CD8-positive, alpha-beta memory T cell (primary cell): ENCODE measurements at places on chromosomes 12 and 14. TPM values are rescaled to one million over a fixed set of nuclear protein-coding genes. Genes with fewer than 3 reads are reported as not detected.

GRCh38 chr14:58882577-58883018 lies 244.8 kb downstream of the DACT1 start:
- no peak for DNase-seq

DNA sequence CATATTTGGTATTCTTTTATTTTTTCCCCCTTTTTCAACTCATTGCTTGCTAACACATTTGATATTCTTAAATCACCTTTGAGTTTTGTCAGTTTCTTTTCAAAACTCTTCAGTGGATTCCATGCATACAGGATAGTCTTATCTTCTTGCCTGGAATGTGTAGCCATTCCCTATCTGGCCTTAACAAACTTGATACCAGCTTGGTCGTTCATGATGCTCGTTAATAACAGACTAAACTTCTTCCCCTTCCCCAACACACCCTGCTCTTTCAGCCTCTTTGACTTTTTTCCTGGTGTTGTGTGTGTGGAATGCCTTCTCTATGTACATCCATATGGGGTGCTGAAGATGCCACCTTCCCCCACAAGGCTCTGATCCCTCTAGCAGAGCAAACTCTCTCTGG lies 17.7 kb upstream of the CALM1 start:
- DNase-seq: no peak

DNA sequence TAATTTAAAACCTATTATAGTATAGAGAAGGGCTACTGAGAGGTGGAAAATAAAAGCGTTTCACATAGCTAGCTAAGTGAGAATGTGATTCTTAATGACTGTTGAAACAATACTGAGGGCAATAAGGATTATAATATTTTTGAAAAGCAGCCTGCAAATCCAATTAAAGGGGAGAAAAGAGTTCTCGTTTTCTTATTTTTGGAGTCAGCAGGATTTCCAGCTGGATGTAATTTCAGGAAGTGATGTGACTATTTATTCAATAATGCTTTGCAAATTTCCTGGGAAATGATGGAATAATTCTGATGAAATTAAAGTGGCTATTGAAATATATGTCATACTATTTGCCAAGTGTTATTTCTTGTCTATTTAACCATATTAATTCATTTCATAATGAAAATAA lies 279.1 kb downstream of the AEBP2 start:
- DNase-seq: no peak

DNA sequence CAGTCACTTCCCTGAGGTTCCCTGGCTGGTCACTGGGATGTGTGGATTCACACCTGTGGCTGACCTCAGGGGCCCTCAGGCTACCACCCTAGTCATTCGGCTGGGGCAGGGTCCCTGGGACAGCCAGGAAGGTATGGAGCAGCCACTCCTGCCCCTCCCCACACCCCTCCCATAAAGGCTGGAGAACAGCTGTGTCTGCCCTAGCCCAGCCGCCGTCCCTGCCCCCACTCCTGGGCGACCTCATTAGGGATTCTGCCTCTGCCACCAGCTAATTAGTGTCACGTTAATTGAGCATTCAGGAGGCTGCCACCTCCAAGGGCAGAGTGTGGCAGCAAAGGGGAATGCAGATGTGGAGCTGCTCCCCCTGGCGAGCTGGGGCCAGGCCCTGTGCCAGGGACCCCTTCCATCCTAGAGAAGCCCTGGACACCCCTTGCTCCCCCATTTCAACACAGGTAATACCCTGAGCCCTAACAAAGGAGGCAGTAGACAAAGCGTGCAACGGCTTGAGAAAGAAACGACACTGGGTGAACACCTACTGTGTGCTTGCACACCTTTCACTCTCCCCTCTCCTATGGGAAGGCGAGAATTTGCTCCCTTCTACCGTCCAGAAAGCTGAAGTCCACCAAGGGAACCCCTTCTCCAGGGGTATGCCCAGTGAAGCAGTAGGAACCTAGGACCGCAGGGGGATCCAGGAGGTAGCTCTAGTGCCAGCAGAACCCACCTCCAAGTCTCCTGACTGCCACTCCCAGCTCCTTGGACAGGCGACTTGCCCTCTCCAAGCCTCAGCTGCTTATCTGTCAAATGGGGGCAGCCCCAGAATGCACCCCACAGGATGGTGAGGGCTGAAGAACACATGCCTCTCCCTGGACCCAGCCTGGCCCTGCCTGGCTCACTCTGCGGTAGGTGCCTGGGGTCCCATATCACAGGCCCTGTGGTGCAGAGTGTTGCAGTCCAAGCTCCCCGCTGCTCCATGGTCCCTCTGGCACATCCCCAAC lies 45.1 kb downstream of the FAM222A start:
- no peak for DNase-seq

GRCh38 chr14:104428333-104428851 lies 151.2 kb upstream of the C14orf180 start:
- no peak for DNase-seq

DNA sequence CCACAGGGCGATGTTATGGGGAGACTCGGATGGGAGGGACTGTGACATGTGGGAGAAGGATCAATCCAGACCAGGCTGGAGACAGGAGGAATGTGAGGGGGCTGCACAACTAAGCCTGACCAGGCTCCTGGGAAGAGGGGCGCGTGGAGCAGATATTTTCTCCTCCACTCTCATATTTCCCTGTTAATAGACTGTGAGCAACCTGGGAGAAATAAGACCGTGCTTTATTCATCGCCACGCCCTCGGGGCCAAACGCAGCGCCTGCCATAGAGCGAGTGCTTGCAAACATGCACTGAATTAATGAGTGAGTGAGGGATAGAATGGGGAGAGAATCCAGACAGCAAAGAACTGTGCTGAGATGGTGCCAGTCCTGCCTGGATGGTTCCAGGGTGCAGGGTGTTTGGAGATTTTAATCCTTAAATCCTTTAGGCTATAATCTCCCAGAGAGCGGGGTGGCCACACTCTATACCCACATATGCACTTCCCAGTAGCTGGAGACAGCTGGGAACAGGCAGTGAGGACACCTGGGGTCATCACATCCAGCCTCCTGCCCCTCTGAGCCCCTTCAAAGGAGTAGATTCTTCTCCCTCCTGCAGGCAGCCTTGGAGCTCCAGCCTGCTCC lies 13.6 kb upstream of the FAIM2 start:
- no peak for DNase-seq

GRCh38 chr12:109331301-109331952 lies 16.3 kb upstream of the MYO1H start:
- DNase-seq: no peak

GRCh38 chr14:104282332-104283196 lies 144.2 kb downstream of the KIF26A start:
- DNase-seq: no peak

DNA sequence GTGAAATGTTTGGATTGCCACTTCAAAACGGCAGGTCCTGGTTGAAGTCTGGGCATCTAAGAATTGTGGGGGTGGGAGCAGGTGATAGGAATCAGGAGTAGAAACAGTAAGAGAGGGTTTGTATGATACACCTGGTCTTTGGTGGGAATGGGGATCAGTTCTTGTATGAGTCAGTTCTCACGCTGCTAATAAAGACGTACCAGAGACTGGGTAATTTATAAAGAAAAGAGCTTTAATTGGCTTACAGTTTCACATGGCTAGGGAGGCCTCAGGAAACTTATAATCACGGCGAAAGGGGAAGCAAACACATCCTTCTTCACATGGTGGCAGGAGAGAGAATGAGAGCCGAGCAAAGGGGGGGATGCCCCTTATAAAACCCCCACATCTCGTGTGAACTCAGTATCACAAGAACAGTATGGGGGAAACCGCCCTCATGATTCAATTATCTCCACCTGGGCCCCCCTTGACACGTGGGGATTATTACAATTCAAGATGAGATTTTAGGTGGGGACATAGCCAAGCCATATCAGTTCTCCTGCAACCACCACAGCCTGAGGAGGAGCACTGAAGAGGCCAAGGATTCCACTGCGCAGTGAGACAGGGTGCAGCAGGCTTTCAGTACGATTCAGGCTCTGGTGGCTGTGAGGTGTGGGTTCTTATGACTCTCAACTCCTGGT lies 52.1 kb downstream of the DRAM1 start:
- DNase-seq: no peak

DNA sequence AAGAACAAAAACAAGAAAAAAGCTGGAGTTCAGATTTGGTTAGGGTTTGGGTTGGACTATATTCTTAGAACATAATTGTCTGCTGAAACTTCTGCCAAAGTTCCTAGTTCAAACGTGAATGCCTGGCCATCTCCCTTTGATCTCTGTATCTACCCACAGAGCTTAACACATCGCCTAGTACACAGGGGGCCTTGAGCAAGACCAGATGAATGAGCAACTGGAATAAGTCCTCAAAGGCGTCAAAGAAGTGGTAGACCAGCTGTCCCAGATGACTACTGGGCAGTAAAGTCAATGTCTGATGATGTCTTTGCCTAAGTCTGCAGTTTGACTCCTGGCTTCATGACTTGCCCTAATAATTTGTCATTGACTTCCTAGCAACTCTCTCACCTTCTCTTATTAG lies 13.9 kb upstream of the STAB2 start:
- no peak for DNase-seq

- no peak for DNase-seq
Measured at GRCh38 chr12:77401064-77401769, 335.8 kb upstream of the E2F7 start.

DNA sequence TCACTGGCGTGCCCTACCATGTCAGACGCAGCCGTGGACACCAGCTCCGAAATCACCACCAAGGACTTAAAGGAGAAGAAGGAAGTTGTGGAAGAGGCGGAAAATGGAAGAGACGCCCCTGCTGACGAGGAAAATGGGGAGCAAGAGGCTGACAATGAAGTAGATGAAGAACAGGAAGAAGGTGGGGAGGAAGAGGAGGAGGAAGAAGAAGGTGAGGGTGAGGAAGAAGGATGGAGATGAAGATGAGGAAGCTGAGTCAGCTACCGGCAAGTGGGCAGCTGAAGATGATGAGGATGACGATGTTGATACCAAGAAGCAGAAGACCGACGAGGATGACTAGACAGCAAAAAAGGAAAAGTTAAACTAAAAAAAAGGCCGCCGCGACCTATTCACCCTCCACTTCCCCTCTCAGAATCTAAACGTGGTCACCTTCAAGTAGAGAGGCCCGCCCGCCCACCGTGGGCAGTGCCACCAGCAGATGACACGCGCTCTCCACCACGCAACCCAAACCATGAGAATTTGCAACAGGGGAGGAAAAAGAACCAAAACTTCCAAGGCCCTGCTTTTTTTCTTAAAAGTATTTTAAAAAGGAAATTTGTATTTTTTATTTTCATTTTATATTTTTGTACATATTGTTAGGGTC lies 13.2 kb downstream of the TRIP11 start:
- DNase-seq: no peak

DNA sequence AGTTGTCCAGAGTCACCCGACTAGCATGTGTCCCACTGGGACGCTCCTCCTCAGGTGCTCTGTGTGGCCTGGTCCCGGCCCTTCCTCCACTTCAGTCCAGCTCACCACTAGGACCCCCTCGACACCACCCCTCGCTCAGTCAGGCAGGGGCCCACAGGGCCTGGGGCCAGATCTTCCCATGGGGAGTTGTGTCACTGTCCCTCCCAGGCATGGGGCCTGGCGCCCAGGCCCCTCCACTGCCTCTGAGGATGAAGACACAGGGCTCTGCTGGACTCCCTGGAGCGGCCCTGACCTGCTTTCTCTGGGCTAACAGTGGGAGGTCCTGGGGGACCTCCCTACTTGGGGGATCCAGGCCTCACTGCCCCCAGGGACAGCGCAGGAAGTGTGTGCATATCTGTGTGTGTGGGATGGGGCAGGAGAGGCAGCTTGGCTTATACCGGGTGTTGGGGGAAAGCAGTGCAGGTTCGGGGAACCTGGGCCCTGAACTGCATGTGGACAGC lies 43.8 kb downstream of the KRT80 start:
- DNase-seq: no peak

DNA sequence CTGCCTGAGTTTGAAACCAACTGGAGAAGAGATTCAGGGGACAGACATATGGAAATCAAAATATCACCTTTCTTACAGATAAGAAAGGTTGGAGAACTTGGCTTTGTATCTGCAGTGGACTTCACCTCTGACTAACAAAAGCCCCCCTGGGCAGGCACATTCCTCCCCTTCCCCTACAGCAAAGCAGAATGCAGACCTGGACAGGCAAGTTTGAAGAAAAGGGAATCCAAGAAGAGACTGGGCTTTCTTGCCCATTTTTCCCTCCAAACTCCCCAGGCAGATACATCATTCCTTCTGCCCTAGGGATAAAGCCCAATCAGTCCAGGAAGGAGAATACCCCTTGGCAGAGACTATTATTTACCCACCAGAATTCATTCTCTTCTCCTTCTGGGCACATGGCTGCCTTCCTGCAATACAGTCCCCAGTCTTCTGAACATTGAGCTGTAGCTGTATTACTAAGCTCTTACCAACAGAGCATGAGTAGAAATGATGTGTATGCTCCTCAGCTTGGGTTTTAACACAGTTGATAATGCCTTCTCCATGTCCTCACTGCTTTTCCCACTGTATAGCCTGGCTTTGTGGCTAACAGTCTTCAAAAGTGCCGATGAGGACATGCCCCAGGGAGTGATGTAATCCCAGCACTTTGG lies 17.4 kb upstream of the NAP1L1 start:
- DNase-seq: no peak

DNA sequence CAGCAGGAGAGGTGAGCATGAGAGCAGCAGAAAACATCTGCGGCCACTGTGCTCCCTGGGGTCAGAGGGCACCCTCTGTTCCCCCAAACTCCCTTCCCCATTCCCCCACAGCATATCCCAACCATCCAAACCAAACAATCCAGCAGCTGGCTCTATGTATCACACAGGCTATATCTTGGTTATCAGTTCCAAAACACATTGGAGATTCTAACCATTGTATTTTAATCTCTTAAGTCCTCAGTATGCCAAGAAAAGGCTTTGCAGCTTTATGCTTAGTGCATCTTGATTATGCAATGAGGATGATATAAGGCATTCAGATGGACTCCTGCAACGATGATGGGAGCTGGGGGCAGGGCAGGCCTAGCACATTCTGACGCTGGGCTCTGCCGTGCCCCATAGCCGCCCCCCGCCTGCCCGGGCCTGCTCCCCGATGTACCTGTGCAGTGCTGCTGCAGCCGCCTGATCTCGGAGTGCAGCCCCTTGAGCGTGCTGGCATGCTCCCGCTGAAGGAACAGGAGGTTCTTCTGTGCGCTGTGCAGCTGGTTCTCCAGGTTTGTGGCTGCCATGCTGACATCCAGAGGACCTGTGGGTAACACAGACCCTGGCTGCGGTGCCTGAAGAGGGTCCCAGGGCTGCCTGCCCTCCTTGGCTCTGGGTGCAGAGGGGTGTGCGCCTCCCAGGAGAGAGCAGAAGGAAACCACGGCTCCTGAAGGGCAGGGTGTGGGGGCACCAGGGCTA lies 29.6 kb downstream of the CCDC92 start:
- no peak for DNase-seq

GRCh38 chr14:72366619-72367018 lies 434.4 kb downstream of the RGS6 start:
- DNase-seq: no peak

GRCh38 chr14:71240171-71240570 lies 332.9 kb downstream of the PCNX1 start:
- no peak for DNase-seq

SDR9C7 gene
- total RNA-seq: not detected

PTPN21 gene
- 0.53 TPM for total RNA-seq

CLEC9A gene
- total RNA-seq: not detected

CNTN1 gene
- not detected for total RNA-seq

FBXO34 gene
- 16.2 TPM for total RNA-seq

HPD gene
- total RNA-seq: not detected

VDR gene
- total RNA-seq: 79.6 TPM

NDRG2 gene
- 4.8 TPM for total RNA-seq

ADAMTS20 gene
- not detected for total RNA-seq

EXOC3L4 gene
- total RNA-seq: not detected

NGB gene
- total RNA-seq: not detected

LYZ gene
- total RNA-seq: 8.7 TPM

RNASE2 gene
- not detected for total RNA-seq
